Kidney (tissue), 22 donors: ENCODE measurements at places on chromosomes 6 and 20. TPM values are rescaled to one million over a fixed set of nuclear protein-coding genes. Genes with fewer than 3 reads are reported as not detected.

GRCh38 chr6:33840048-33840926, 36.5 kb upstream of the MLN start:
- no peaks in the 10 kb centered on the region for H3K36me3 ChIP-seq
- H3K27ac ChIP-seq = no peak overlapping the region
- peak; percentile 66 for DNase-seq
- peaks cover 13% of the 10 kb centered on the region for H3K4me1 ChIP-seq
- no peak overlapping the region for H3K4me3 ChIP-seq

Gene TTBK1
- 0.31 TPM for total RNA-seq

DNA sequence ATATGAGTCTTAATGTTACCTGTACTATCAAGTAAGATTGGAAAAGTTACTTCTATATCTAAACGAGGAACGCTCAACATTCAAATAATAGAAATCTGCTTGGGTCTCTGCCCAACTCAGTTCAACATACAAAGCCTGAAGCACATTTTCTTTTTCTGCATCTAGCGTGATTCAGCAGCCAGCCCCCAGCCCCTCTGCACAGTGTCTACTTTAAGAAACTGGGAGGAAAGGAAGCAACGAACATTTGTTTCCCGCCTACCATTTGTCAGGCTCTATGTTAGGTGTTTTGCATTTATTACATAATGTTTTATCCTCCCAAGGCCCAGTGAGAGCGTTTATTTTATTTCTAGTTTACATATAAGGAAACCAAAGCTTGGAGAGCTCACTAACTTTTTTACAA, 17.3 kb downstream of the PHACTR1 start:
- no peaks in the 10 kb centered on the region for H3K27me3 ChIP-seq
- no peaks in the 10 kb centered on the region for H3K4me1 ChIP-seq
- DNase-seq = no peak

Gene APCDD1L
- 1.2 TPM for total RNA-seq

- no peak for DNase-seq
- H3K36me3 ChIP-seq = no peaks in the 10 kb centered on the region
- H3K4me3 ChIP-seq = no peak overlapping the region
- no peak overlapping the region for H3K27ac ChIP-seq
- H3K4me1 ChIP-seq = no peaks in the 10 kb centered on the region
Measured at GRCh38 chr6:130683761-130684517, 143.3 kb upstream of the SMLR1 start.

Gene DDX43
- total RNA-seq = 1.4 TPM

GRCh38 chr6:93282521-93283031, 136.8 kb downstream of the EPHA7 start:
- H3K36me3 ChIP-seq = no peaks in the 10 kb centered on the region
- H3K4me1 ChIP-seq = no peaks in the 10 kb centered on the region
- H3K27ac ChIP-seq = no peak overlapping the region
- no peak for DNase-seq

DNA sequence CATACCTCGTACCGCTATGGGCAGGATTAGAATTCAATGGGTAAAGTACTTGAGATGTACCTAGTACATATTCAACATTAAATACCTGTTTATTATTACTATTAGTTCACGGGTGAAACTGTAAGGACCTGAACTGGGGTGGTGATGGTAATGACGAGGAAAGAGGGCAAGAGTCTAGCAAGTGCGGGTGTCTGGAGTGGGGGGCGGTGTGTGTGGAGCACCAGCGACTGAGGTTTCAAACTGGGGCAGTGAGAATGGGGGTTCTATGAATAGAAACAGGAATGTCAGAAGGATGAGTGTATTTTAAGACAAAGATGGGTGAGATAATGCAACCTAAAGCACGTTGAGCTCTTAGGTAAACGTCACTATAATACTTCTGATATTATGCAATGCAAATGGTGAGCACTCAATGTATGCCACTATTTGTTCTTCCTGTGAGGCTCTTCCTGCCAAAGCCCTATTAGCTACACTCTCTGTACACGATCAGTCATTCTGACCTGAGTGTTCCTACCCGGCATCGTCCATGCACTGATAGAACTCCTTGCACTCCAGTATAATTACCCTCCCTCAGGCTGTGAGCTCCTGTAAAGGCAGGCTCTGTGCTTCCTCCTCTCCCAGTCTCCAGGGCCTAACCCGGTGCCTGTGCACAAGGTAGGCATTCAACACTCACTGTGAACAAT, 55.0 kb downstream of the ALDH5A1 start:
- H3K4me3 ChIP-seq = no peak overlapping the region
- H3K36me3 ChIP-seq = no peaks in the 10 kb centered on the region
- H3K27ac ChIP-seq = no peak overlapping the region
